ENCODE measurements at places on chromosomes 4 and X.

GRCh38 chrX:32525234-32525633, 686.1 kb downstream of the DMD start:
- DNase-seq: no peak

- no peak for DNase-seq
Observed at GRCh38 chr4:141020801-141021261, 112.4 kb downstream of the RNF150 start.

GRCh38 chr4:60463857-60464502, 736.1 kb upstream of the ADGRL3 start:
- no peak for DNase-seq

- DNase-seq: no peak
Observed at GRCh38 chr4:65668201-65669089, 1.8 kb downstream of the EPHA5 start.

GRCh38 chr4:121146530-121146929, 17.6 kb downstream of the TNIP3 start:
- DNase-seq: no peak

DNA sequence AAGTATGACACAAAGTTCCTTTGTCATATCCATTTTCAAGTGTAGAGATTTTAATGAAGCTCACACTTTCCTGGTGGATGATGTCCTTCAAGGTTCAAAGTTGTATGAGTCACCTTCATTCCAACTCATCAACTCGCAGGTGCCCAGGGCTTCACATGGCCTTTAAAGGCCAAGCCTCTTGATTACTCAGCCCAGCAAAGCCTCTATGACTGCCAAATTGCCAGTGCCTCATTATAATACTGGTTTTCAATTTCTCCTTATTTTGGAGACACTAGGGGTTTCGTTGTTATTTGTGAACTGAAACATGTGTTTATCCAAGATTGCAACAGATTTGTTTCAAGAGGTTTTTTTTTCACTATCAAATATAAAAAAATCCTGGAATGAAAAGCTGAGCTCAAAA, 45.9 kb upstream of the PPP3CA start:
- DNase-seq: peak; percentile 32

GRCh38 chrX:39519566-39520301, 578.0 kb downstream of the BCOR start:
- DNase-seq: no peak

- DNase-seq: peak; percentile 37
Observed at GRCh38 chr4:59553063-59553720, 1646.9 kb upstream of the ADGRL3 start.

- DNase-seq: peak; percentile 58
Observed at GRCh38 chr4:149638073-149638472, 177.6 kb downstream of the IQCM start.

GRCh38 chr4:123462007-123462406, 65.4 kb downstream of the SPRY1 start:
- DNase-seq: no peak

GRCh38 chrX:15790769-15791290, 546 bp downstream of the ZRSR2 start:
- no peak for DNase-seq

- no peak for DNase-seq
Observed at GRCh38 chr4:62070291-62070852, 870.2 kb downstream of the ADGRL3 start.

- DNase-seq: no peak
Observed at GRCh38 chr4:39451423-39452023, 7.2 kb downstream of the RPL9 start.

- no peak for DNase-seq
Observed at GRCh38 chr4:145904413-145905177, 34.0 kb downstream of the ZNF827 start.

- no peak for DNase-seq
Observed at GRCh38 chr4:175309041-175309440, 390.9 kb downstream of the ADAM29 start.

DNA sequence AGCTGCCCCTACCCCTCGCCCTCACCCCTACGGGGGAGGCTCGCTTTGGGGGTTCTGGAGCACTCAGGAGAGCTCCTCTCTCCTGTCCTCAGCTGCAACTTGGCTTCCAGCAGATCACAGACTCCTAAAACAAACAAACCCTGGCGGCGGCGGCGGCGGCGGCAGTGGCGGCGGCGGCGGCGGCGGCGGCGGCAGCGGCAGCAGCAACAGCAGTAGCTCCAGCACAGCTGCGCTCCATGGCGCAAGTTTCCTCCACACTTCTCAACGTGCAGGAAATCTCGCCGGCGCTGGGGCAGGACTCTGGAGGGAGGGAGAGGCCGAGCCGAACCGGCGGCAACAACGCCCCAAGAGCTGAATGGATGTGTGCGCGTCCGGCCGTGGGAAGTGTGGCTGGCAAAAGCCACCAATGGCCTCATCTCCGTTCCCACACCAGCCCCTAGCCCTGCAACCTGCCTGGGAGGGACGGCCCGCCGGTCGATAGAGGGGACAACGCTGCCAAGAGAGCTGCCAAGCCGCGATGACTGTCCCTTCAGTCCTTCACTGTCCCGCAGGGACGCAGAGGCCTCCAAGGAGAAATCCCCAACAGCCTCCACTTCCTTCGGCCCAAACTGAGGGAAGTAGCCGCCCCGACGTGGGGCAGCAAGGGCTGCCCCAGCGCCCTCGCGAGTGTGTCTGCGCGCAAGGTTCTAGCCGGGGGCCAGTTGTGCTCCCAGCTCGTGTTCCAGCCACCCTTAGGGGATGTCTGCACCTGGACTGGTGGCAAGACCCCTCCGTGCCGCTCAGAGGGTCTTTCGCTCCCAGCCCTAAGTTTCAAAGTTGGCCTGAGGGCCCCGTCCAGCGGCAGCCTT, 775 bp downstream of the SHROOM4 start:
- DNase-seq: peak; percentile 0

DNA sequence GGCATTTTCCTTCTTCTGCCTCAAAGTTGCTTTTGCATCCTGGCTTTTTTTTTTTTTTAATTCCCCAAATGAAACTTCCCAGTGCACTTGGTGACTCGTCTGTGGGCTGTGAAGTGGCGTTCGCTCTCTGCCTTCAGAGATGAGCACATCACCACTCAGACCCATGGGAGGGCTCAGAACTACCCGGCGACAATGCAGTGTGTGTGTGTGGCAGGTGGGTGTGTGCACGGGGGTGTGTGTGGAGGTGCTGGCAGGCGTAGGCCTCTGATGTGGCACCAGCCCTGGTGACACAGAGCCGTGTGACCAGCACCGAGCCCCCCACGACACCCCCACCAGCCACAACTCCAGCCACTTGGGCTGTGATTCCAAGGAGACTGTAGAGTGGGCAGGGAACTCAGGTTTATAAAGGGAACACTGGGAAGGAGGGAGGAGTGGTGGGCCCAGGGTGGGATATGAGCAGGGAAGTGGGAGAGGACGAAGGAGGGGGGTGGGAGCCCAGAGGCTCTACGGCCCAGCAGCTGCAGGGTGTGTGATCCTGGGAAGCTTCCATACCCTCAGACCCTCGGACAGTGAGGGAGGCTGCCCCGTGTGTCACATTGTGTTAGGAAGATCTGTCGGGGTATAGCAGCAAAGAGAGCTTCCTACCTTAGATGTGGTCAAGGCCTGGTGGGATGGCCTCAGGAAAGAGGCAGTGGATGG, 6.0 kb upstream of the WFS1 start:
- DNase-seq: no peak

DNA sequence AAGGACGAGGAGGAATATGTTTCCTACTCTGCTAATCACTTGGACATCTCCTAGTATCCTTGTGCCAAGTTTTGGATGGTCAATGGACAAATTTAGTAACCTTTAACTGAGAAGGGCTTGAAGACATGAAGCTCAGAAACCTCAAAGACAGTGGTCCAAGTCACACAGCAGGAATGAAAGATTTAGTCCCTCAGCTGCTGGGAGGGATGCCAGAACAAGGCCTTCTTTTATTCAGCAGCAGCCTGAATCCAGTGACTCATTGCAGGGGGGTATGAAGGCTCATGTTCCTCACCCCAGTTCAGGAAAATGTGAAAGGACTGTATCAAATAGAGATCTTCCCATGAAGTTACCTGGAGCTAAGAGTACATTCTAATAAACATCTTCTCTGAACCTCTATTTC, 214.9 kb upstream of the UGT8 start:
- DNase-seq: no peak

DNA sequence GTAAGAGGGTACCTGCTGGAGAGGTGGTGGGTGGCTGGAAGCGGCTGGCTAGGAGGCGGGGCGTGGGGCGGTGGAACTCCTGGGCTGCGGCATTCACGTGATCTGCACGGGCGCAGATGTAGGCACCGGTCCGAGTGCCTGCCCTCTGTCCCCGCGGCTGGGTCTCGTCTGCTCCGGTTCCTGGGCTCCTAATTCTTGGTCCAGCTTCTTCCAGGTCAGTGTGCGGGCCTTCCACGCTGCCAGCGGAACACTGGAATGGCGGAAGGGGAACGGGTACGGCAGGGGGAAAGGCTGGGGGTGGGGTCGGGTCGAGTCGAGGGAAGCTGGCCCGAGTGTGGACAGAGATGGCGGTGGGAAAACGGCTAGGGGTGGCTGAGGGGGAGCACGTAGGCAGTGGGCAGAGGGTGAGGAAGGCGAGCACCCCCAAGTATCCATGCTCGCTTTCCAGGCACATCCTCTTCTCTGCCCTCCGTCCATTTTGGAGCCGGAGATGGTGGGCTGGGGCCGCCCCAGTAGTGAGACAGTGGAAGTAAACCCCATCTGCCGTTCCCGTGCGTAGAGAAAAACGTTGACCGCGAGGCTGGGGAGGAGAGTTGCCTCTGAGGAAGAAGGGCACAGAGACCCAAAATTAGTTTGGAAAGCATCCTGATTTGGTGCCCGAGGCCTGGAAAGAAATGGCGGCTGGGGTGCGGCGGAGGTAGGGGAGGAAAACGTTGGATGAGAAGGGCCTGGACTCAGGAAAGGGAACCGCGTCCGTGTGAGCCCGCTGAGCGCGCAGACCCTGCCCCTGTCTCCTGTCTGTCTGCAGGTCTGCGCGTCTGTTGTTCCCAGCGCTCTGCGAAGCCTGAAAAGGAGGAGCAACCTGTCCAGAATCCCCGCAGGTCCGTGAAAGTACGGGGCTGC, at the start of gene TCEAL4:
TSS of gene TCEAL4 (plus strand) at position 105 of the 903 bp plus-strand sequence. CDS start 1,161 bp downstream, outside the sequence.
- no peak for DNase-seq

DNA sequence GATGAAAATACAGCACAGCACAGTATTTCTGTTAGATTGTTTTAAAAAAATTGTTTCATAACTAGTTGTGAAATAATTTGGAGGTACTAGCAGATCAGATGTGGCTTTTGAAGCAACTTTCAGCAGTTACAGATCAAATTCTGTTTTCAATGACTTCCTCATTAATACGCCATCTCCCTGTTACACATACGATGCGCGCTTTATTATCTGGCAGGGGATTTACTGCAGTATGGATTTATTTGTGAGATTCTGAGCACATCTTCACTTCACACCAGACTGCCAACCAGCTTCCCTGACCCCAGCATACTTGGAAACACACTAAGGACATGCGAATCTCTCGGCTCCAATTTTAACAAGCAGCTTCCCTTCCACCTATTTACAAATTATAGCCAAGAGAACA, 235.5 kb upstream of the DIAPH2 start:
- DNase-seq: no peak

GRCh38 chrX:13764281-13764680, 29.7 kb downstream of the OFD1 start:
- DNase-seq: no peak

GRCh38 chr4:93879919-93880318, 51.4 kb downstream of the ATOH1 start:
- DNase-seq: no peak

DNA sequence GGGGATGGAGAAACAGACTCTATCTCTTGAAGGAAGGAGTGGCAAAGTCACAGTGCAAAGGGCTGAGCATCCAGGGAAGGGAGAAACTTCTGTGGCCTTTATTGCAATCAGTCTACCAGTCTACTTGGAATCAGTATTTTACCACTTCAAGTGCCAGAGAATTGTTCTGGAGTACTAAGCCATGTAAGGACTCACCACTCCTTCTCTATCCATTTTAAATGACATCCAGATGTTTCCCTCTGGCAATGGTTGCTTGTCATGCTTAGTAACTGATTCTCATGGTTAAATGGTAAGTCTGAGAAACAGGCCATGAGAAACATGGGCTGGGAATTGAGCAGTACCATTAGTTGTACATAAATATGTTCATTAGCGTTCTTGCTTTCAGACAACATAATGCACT, 21.1 kb upstream of the SMIM10 start:
- no peak for DNase-seq

GRCh38 chr4:87211249-87211952, 9.0 kb downstream of the KLHL8 start:
- no peak for DNase-seq

DNA sequence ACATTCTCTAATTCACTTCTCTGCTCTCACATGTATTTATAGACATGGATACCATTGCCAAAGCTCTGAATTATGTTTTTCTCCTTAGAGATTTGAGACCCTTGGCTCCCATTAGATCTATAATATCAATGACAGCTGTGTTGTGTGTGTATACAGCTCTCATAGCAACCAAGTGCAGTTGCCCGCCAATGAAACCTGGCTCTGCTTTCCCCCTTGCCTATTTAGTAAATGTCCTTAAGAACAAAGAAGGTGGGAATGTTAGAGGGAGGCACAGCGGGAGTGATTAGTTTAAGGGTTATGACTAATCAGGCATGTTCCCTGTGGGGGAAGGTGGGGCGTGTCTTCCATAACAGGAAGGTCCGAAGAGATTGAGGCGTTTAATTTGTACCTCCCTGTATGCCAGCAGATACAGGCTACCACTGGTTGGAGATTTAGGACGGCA, 100.5 kb upstream of the TBC1D9 start:
- DNase-seq: peak; percentile 25

GRCh38 chrX:50100188-50100587, 100.6 kb downstream of the AKAP4 start:
- DNase-seq: no peak

GRCh38 chr4:67685532-67685859, 15.5 kb downstream of the UBA6 start:
- DNase-seq: no peak

DNA sequence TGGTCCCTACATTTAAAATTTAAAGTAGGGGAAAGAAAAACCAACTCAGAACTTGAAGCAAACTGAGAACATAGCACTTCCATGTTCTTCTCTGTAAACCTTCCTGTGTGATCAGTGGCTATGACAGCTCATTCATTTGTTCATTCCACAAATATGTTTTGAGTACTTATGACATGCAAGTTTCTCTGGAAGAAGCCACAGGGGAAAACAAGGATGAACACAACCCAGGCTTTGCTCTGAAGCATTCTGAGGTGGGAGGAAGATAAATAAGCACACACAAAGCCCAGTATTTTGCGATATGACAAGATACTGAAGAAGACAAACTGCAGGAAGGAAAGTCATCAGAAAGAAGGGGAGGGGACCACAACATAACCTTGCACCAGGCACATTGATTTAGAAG, 96.4 kb downstream of the CHIC2 start:
- no peak for DNase-seq

All from HS-5 (cell line).